ENCODE measurements at places on chromosomes 5 and 9.

DNA sequence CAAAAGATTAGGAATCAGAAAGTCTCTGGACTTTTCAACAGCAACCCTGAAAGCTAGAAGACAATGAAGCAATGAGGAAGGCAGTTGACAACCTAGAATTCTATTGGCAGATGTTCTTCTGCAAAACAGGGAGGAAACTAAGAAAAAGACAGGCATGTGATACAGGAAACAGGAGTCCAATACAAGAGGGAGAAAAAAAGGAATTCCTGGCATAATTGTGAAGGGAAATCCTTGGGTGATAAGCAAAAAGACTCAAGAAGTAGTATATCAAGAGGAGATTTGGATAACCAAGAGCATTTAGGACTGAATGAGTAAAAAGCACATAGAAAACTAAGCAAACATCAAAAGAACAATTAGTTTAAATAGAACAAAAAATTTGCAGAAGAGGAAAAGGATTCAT lies 58.6 kb downstream of the LPAR1 start:
- no peak for DNase-seq

- no peak for DNase-seq
Observed at GRCh38 chr9:134355561-134356279, 29.5 kb downstream of the RXRA start.

DNA sequence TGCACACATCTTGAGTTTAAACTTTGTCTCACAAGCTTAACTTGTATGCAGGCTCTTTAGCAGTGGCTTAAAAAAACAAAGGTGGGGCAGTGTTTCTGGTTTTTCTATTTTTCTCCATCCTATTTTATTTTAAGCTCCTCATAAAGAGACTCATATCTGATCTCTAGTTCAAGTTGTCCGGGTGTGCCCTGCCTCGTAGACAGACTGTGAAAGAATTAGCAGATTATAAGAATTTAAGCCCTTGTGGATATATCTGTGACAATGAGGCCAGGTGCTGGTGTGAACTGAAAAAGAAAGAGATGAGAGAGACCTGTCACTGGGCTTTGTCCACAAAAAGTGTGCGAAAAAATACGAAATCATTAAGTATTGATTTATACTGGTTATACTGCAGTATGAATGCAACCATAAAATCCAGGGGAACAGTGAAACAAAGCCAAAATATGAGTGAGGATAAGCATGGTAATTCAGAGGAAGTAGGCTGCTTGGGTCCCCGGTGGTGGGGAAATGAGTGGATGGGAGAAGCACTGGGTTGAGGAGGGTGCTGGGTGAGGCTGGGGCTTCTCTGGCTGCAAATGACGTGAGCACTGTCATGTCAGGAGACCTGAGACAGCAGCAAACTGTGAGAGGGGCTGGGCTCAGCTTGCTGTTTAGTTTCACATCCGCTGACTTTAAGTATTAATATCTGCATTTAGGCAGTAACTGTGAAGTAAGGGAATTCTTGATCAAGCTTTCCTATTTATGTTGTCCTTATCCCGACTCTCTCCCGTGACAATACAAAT lies 179.7 kb upstream of the ANKRD55 start:
- DNase-seq, result no peak

DNA sequence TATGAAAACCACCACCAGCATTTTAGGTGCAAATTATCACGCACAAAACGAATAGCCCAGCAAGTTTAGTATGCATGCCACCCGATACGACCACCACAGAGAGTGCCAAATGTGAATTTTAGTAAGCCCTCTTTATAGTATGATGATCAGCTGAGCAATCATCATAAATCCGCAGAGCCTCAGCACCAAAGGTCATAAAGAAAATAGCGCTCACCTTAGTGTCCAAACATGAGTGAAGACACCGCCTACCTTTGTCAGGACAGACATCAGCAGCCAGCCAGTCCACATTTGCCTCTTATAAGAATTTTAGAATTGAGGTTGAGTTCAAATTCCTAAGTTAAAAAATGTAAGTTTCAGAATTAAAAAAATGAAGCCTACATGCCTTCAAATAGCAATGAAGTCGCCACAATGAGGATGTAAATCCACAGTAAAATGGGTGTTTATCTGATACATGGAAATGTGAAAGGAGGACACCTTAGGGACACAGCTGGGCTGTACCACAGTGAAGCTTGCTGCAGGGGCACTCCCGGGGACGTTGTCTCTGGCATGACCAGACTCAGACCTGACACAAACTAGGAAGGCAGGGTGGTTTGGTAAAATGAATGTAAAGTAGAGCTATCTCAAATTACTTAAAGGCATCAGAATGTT lies 149.0 kb downstream of the AUH start:
- DNase-seq, result no peak

GRCh38 chr9:130998597-130999244 lies 10.3 kb upstream of the LAMC3 start:
- no peak for DNase-seq

- no peak for DNase-seq
Observed at GRCh38 chr5:135750506-135750905, 84.0 kb upstream of the SLC25A48 start.

- DNase-seq, result no peak
Observed at GRCh38 chr9:128911529-128912035, 9.2 kb upstream of the PHYHD1 start.

All from GM04504 (cell line).